ENCODE measurements at places on chromosomes 3 and 15. TPM values are rescaled to one million over a fixed set of nuclear protein-coding genes. Genes with fewer than 3 reads are reported as not detected.

- DNase-seq = no peak
Observed at GRCh38 chr15:90553248-90553745, 23.6 kb downstream of the CRTC3 start.

DNA sequence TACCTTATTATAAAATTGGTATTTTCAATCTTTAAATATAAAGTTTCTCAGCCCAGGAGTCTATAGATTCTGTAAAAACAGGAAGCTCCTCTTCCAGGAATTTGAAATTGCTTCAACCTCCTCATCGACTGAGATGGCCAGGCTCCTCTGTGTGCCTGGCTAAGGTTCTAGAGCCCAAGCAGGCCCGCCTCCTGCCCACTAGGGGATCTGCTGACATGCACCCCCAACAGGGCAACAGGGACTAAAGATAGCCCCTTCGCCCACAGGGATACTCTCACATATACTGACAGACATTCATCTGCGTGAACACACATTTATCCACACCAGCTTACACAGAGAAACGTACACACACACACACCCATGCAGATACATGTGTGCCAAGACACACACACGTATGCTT is 183.1 kb upstream of the TLE3 start:
- DNase-seq = no peak

DNA sequence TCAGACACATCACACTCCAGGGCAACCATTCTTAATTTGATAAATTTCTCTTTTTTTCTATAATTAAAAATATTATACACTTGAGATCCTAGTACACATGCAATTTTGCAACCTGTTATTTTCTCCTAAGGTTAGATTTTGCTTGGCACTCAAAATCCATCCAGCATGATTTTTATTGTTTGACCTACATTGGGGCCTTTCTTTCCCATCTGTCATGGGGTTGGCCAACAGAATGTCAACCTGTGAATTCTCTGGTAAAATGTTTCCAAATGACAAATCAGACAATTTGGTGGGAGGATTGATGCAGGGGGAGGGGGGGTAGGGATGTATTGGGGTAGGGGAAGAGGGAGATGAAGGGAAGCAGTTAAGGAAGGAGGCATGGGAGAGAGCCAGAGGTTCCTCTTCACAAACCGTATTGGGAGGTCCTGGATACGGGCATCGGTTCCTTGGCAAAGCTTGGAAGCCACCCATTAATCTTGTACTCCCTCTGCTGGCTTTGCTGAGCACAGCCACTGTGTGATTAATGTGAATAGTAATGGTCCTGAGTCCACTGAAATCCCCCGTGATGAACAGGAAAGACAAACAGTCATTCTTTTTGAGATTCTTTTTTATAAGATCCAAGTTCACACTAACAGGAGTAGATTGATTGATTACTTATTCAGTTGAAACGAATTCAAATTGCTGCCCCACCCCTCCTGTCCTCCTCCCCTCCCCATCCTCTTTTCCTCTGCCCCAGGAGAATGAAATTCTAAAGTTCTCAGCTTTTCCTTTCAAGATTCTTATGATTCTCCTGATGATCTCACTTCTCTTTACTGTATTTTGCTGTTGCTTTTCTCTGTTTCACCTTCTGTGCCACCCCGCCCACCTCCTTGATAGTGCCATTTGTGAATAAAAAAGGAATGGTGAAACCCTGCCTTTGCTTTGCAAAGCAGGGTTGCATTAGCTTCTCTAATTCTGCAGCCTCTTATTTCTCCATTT is 82.2 kb upstream of the SLC25A26 start:
- peak; percentile 85 for DNase-seq

- peak; percentile 85 for DNase-seq
Observed at GRCh38 chr3:48504051-48504946, at the start of gene SHISA5. Gene SHISA5 (minus strand): TSS chr3:48504174. CDS start chr3:48504094, 80 bp downstream.

DNA sequence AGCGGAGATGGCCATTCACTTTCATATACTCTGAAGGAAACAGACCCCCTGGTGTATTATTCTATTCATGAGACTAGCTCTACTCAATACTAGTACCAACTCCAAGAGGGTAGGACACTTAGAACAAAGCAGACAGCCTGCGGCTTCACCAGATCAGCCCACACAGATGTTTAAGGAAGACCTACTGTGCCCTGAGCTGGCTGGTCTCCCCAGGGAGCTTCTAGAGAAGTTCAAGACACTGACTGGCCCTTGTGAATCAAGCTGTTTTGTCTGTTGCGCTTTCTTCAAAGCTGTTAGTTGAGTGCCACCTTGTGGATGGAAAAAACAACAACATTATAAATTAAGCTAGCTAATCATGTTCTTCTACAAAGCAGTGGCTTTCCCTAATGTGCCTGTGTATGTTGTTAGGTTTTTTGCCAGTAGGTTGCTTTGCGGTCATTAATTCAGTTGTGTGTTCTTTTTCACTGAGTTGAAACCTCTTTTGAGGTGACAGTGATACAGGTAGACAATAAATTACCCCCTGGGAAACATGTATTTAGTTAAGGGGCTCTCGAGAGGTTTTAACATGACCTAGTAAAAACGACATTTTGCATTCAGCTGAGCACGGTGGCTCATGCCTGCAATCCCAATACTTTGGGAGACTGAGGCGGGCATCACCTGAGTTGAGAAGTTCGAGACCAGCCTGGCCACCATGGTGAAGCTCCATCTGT is 64.2 kb upstream of the MYZAP start:
- DNase-seq = peak; percentile 92

GRCh38 chr3:8663177-8664061 is 18.8 kb upstream of the SSUH2 start:
- peak; percentile 86 for DNase-seq

- DNase-seq = no peak
Observed at GRCh38 chr3:185371306-185372074, 8.6 kb downstream of the MAP3K13 start.

DNA sequence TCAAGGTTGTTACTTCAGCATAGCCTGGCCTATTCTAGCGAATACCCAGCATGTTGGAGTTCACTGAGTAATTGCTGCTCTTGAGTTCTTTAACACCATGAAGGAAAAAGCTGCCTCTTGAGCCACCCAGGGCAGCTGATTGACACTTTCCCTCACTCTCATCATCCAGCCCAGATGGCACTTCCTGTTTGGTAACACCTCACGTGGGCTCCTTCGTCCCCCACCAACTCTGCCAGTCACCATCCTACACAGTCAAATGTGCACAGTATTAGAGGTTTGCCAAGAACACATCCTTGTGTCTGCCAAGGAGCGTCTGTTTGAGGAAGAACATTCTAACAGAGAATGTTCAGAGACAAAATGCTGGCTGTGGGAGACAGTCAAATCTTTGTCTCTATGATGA is 266.3 kb downstream of the RPLP1 start:
- no peak for DNase-seq

- DNase-seq = peak; percentile 66
Observed at GRCh38 chr15:74053941-74054529, 28.3 kb downstream of the GOLGA6A start.

GRCh38 chr3:16828815-16829214 is 55.9 kb upstream of the PLCL2 start:
- peak; percentile 86 for DNase-seq

- DNase-seq = peak; percentile 57
Observed at GRCh38 chr3:134377896-134378295, 3.6 kb upstream of the AMOTL2 start.

DNA sequence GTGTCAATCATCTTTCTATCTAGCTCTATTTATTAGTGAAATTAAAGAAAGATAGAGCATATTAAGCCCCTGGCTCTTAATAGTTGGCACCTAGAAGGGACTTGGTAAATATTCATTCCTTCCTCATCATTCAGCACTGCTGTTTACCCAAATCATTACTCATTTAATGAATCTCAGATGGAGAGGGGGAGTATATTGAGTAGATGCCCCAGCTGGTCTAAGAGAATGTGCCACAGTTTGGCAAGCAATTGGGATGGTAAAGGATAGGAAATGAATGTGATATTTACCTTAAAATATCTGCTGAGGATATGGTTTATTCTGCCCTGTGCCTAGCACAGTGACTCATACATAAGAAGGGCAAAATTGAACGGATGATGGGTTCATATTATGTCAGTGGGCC is 6.0 kb downstream of the IL1RAP start:
- no peak for DNase-seq

DNA sequence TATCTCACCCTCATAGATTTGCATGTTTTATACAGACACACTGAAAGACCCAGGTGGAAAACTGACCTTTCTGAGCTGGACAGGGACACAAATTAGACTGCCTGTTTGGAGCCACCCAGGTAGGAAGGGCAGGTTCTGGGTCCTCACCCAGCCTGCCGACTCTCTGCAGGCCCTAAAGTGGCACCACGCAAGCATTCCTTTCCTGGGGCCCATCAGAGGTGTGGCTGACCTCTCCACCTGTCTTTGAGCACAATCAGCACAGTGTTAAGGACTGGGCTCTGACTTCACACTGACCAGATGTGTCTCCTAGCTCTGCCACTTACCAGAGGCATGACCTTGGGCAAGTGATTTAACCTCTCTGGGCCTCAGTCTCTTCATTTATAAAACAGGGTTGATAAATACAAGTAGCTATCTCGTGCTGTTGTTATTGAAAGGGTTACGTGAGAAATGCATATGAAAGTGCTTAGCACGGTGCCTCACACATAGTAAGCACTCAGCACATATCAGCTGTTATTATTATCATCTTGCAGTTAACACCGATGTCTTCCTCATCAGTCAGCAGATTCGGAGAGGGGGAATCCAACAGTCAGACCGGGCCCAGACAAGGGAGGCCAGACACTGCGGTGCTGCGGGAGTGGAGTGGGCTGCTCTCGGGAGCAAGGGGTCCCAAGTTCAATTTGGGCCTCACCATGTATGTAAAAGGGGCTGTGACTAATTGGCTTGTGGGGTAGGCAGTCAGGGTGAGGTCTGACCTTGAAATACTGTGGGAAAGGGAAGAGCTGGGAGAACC is 2.0 kb upstream of the TBC1D2B start:
- DNase-seq = no peak

Gene RFTN1
- 47.8 TPM for total RNA-seq

Gene CYP8B1
- not detected for total RNA-seq

Gene USP3
- 47.6 TPM for total RNA-seq

Gene PCOLCE2
- 0.23 TPM for total RNA-seq

Gene DAG1
- 76.9 TPM for total RNA-seq

Gene CCNDBP1
- total RNA-seq = 151 TPM

Gene PARP15
- total RNA-seq = 0.17 TPM

Measured in dermis blood vessel endothelial cell (primary cell).